ENCODE measurements at places on chromosomes 3 and 15.

DNA sequence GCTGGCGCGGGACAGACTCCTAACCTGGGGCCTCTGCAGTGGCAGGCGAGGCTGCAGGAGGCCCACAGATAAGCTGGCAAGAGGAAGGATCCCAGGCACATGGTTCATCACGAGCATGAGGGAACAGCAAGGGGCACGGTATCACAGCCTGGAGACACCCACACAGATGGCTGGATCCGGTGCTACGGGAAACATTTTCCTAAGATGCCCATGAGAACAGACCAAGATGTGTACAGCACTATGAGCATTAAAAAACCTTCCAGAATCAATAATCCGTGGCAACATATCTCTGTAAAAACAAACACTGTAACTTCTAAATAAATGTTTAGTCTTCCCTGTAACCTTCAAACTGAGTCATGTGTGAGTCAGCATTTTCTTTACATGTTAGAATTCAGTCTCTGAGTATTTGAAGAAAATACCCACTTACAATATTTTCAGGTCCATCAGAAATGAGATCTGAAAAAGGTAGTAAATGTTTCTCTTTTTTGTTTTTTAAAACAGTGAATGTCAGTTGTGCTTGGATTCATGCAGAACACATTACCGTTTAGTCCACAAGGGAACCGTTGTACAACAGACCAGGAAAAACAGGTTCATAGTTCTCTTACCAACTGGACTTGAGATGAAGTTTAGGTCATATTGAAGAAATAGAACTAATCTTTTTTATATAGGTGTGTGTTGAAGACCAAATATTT, 75.9 kb downstream of the BOC start:
- no peak for DNase-seq

- DNase-seq: no peak
These were observed 109.2 kb downstream of the ASB7 start for GRCh38 chr15:100711516-100712021.

GRCh38 chr3:66200147-66200546, 20.7 kb upstream of the SLC25A26 start:
- DNase-seq: no peak

DNA sequence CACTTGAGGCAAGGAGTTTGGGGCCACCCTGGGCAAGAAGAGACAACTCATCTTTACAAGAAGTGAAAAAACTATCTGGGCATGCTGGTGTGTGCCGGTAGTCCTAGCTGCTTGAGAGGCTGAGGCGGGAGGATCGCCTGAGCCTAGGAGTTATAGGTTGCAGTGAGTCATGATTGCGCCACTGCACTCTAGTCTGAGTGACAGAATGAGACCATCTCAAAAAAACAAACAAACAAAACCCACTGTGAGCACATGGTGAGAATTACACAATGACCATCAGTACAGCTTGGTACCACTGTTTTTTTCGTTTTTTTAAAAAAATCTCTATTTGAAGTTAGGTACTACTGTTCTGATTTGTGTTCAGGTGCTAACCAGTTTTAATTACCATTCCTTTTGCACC, 13.6 kb downstream of the VPS39 start:
- DNase-seq: peak; percentile 31

DNA sequence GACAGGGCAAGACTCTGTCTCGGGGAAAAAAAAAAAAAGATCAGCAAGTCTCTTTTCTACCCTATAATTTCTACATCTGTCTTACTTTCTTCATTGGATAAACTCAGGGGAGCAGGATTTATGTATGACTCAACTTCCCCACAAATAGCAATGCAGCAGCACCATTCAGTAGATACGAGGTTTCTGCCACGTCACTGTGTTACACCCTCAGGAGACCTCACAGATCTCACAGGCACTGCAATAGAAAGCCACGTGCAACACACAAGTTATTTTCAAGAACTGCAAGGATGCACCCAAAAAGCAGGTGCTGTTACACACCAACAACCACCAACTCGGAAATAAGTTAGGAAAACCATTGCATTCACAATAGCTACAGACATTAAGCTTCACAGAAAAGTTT, 30.2 kb downstream of the TSPAN3 start:
- DNase-seq: no peak

- no peak for DNase-seq
These were observed 19.5 kb downstream of the SHF start for GRCh38 chr15:45168286-45168685.

- no peak for DNase-seq
These were observed 38.5 kb upstream of the MYH15 start for GRCh38 chr3:108548886-108549285.

DNA sequence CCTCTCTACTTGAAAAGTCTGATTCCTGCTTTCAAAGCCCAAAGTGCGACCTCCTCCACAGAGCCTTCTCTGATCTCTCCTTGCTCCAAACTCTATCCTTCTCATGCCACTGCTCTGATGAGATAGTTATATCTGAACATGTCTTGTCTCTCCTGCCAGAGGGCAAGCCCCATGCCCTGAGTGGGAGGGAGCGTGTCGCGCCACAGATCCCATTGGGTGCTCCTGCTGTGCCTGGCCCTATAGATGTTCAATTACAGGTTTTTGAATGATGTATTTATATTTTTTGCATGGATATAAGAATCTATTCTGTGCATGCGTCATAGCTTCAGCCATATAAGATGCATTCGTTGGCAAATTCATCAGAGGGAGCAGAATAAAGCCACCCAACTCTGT, 20.4 kb downstream of the CORO2B start:
- no peak for DNase-seq

- no peak for DNase-seq
These were observed 8.5 kb downstream of the GRM2 start for GRCh38 chr3:51715231-51715976.

DNA sequence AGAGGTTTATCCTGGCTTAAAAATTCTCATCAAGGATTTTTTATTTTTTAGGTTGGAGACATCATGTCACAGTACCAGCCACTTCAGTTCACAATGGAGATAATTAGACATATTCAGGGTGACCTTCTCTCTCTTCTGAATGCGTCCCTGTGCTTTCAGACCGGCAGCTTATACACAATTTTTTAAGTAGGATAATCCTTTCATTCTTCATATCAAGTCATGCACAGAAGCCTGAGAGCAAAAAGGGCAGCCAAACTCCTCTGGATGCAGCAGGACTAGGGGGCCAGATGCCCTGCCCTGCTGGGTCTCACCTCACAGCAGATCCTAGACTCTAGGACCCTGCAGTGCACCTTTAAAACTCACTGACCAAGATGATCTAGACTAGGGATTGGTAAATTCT, 210.4 kb downstream of the ERC2 start:
- no peak for DNase-seq

GRCh38 chr3:31810991-31811433, 170.1 kb downstream of the OSBPL10 start:
- no peak for DNase-seq

DNA sequence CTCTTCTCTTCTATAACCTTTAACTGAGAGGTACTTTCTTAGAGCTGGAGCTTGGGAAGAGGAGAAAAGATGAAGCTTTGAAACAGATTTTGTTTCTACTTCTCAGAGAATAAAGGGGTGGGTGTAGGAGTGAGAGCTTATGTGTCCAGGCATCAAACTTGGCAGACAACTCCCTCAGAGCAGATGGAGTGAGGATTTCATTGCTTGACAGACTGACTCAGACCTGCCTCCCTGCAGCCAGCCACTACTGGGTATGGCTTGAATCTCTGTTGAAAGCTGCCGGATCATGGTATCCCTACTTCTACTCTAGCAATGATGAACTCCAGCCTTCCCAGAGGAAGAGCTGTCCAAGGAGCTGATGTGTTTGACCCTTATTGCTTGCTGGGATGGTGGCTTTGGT, 36.7 kb downstream of the SYN2 start:
- no peak for DNase-seq

DNA sequence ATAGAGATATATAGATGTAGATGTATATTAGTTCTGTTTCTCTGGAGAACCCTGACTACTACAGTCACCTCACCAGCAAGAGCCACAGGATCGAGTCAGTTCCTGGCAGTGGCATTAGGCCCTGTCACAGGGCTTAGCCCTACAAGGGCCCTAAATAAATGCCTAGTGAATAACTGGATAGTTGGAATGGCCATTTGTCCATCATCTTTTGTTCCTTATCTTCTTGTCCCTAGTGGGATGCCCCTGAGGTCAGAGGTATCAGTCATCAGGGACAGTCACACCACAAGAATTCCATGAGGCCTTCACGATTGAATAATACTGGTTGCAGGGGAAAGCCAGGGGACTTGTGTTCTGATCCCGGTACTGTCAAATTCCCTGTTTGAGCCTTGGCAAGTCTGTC, 204.9 kb upstream of the PPP2R3A start:
- no peak for DNase-seq

DNA sequence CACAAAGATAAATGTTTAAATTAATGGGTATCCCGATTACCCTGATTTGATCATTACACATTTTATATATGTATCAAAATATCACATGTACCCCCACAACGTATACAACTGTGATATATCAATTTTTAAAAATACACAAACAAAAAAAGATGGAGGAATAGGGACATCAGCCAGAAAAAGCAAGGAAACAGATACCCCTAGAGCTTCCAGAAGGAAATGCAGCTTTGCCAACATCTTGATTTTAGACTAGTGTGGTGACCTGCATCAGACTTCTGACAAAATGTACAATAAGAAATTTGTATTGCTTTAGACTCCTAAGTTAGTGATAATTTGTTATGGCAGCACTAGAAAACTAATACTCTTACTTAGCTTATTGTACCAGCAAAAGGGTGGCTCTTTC, 483.8 kb downstream of the TUSC7 start:
- no peak for DNase-seq

GRCh38 chr15:96849271-96849900, 518.9 kb downstream of the NR2F2 start:
- no peak for DNase-seq

GRCh38 chr3:116154389-116154788, 290.9 kb downstream of the LSAMP start:
- DNase-seq: no peak

DNA sequence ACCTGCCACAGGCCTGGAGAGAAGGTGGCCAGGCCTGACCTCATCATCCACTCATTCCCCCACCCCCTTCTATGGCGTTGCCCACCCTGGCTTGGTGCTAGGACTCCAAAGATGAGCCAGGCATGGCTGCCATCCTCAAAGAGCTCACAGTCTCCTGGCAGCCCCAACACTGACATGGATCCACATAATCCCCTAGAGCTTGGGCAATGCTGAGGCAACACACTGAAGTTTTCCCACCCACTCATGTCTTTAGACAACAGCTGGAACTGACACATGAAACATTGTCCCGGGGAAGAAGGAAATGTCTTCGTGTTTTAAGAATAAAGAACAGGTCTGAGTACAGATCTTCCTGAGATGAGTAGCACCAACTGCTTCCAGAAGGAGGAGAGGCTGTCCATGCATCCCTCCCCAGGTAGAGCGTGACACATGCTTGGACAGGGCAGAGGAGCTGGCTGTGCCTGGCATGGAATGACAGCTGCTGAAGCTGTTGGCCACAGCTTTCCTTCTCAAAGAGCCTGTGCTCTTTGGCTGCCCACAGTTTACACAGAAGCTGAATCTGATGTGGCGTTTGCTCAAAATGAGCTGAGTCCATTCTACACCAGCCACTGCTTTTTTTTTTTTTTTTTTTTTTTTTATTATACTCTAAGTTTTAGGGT, 70.1 kb downstream of the HOMER2 start:
- no peak for DNase-seq

GRCh38 chr3:102533784-102534183, 99.0 kb downstream of the ZPLD1 start:
- no peak for DNase-seq

GRCh38 chr3:33438881-33439545, 1.2 kb downstream of the UBP1 start:
- DNase-seq: no peak

DNA sequence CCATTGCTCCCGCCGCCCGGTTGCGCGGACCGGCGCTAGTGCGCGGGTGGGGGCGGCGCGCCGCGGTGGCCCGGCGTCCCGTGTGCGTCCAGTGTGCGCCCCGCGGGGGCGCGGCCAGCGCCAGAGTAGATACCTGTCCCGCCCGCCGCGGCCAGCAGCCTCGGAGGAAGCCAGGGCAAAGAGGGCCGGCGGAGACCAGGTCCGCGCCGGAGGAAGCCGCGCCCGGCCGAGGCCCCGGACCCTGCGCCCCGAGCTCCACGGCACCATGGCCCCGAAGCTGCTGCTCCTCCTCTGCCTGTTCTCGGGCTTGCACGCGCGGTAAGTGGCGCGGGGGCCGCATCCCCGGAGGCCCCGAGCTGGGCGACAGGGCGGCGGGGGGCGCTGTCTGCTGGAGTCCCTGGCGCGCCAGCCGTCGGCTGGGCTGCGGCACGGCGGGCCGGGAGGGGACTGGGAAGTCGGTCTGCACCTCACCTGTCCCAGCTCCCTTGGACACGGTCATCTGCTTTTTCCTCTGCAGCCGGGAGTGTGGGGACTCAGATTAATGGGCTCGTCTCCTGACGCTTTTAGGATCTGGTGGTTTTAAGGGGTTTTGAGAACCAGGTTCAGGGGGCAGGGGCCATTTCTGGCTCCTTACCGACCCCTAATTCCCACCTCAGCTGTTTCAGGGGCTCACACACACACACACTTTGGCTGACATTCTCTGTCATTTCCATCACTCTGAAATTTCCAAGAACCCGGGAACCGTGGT, 464 bp downstream of the GABRG3 start:
- DNase-seq: no peak

- no peak for DNase-seq
These were observed 43.0 kb upstream of the HEG1 start for GRCh38 chr3:125098611-125099291.

- DNase-seq: no peak
These were observed 135.0 kb upstream of the PRICKLE2 start for GRCh38 chr3:64360280-64360679.

GRCh38 chr3:22156868-22157267, 405.9 kb upstream of the ZNF385D start:
- no peak for DNase-seq

DNA sequence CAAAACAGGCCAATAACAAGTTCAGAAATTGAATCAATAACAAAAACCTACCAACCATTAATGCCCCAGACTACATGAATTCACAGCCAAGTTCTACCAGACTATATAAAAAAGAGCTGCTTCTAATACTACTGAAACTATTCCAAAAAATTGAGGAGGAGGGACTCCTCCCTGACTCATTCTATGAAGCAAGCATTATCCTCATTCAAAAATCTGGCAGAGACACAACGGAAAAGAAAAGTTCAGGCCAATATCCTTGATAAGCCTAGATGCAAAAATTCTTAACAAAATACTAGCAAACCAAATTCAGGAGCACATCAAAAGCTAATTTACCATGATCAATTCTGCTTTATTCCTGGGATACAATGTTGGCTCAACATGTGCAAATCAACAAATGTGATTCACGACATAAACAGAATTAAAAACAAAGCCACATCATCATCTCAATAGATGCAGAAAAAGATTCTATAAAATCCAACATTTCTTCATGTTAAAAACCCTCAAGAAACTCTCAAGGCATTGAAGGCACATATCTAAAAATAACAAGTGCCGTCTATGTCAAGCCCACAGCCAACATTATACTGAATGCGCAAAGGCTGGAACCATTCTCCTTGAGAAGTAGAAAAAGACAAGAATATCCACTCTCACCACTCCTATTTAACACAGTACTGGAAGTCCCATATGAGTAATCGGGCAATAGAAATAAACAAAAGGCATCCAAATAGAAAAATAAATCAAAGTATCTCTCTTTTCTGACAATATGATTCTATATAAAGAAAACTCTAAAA, 573.6 kb upstream of the GRM7 start:
- DNase-seq: no peak

- DNase-seq: no peak
These were observed 3.3 kb downstream of the STAB1 start for GRCh38 chr3:52498137-52499054.

All from omental fat pad (tissue), 4 donors.